Ecto neural progenitor cell (in vitro differentiated cells): ENCODE measurements at places on chromosomes 11 and 22.

GRCh38 chr22:38042488-38042790 lies 14.8 kb upstream of the PICK1 start:
- DNase-seq = no peak

GRCh38 chr11:79461144-79461543 lies 20.3 kb upstream of the TENM4 start:
- no peak for DNase-seq

GRCh38 chr11:95575517-95575916 lies 214.1 kb downstream of the FAM76B start:
- DNase-seq = no peak

DNA sequence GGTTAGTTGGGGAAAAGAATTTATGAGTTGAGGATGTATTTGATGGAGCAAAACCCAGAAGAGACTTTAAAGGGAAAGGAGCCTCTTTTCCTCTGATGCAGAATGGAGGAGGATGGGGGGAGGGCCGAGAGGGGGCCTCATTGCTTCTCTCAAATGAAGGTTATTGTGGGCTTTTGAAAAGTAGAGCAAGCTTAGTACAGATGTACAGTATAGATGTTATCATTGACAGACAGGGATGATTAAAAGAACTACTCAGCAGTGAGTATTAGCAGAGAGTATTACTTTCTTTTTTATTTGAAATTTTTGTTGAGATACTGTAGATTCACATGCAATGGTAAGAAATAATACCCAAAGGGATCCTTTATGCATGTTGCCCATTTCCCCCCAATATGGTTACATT lies 98.1 kb downstream of the TEAD1 start:
- DNase-seq = no peak

- DNase-seq = no peak
Observed at GRCh38 chr11:27401280-27401832, 38.3 kb upstream of the CCDC34 start.

DNA sequence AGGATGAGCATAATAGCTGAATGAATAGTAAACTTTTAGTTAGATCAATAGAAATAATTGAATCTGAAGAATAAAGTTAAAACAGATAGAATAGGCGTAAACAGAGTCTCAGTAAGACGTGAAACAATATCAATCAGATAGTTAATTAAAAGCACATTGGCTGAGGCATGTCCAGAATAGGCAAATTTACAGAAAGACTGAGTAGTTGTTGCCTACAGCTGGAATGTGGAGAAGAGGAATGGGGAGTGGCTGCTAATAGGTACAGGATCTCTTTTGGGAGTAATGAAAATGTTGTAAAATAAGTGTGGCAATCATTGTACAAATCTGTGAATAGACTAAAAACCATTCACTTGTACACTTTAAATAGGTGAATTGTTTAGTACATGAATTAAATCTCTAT lies 36.3 kb upstream of the ME3 start:
- no peak for DNase-seq

- DNase-seq = peak; percentile 77
Observed at GRCh38 chr11:119975561-119976152, 162.3 kb downstream of the TRIM29 start.

DNA sequence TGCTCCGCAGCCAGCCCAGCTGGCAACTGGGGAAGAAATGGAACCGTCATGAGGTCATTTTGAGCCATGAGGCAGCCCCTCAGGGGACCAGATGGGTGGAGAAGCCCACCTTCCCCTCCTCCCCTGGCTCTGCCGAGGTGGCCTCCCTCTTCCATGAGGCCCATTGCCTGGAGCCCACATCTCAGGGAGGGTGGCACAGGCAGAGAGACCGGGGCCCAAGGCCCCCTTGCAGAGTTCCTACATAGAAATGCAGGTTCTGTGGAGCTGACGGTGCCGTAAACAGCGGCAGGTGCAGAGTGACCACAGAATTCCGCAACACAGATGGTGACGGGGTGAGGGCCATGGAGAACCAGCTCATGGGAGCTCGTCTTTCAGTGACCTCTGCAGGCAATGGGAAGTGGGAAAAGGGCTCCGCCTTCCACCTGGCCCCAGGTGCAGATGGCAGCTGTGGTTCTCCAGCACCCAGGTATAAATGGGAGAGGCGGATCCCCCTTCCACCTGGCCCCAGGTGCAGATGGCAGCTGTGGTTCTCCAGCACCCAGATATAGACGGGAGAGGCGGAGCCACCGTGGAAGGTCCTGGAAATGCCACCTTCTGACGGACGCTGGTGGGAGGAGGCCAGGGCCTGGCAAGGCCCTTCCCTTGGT lies 765.4 kb downstream of the BRD1 start:
- no peak for DNase-seq

DNA sequence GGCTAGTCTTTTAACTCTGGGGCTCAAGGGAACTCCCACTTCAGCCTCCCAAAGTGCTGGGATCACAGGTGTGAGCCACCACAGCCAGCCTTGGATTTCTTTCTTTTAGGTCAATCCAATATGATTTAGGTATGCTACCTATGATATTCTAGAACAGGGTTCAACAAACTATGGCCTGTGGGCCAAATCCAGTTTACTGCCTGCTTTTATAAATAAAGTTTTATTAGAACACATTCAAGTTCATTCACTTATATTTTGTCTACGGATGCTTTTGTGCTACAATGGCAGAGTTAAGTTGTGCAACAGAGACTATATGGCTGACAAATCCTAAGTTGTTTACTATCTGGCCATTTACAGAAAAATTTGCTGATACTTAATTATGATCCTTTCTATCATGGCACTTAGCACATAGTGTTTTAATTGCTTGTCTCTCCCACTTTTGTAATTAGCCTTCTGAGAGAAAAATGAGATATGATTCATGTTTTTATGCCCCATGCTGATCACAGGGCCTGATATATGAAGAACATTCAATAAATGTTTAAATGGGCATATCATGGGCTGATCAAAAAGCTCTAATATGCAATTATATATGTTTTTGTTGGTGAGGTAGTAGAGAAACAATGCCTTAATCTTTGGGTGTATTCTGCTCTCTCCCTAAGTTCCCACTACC lies 109.6 kb downstream of the STIM1 start:
- no peak for DNase-seq

DNA sequence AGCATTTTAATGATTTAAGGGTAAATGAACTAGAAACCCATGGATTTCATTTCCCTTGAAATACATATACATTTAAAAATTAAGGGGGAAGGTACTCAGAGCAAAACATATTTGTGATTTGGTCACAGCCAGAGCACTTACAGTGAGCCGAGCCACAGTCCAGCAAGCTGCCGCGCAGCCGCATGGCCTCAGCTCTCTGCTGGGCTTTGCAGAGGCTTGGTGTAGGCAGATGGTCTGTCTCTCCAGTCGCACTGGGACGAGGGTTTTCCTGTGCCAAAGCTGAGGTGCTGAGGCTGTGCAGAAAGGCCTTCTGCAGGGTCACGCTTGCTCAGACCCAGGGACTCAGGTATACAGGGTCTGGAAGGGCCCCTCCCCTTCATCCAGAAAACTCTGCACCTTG lies 367.3 kb downstream of the OPCML start:
- no peak for DNase-seq

- peak; percentile 85 for DNase-seq
Observed at GRCh38 chr11:6319704-6320410, 444 bp downstream of the CAVIN3 start.

DNA sequence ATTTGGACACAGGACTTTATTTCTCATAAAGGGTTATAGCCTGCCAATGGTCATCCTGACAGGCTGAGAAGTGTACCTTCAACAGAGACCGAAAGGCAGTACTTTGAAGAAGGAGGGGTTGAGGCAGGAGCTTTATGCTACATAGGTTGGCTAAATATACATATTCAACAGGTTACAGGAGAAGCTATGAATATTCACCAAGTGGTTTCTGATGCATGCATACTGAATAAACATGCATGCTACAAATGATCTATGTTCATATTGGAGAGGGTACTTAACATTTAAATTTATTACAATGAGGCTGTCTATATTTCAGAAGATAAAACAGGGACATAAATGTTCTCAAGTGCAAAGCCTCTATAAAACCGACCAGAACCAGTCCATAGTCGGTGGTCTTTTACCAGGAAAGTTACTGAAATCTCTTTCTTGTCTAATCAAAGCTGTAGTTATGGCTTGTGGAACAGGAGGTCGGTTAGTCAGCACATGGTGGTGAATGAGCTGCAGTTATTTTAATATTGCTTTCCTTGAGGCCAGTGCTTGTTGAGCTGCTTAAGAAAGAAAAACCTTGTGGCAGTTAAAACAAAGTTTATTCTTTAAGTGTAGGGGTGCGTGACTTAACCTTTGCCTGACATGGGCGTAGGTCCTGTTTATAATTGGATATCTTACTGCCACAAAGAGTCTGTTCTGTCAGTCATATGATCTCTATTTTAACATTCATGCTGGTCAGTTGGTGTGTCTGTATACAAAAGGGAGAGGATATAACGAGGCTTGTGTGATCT lies 19.5 kb downstream of the CNTF start:
- DNase-seq = no peak

DNA sequence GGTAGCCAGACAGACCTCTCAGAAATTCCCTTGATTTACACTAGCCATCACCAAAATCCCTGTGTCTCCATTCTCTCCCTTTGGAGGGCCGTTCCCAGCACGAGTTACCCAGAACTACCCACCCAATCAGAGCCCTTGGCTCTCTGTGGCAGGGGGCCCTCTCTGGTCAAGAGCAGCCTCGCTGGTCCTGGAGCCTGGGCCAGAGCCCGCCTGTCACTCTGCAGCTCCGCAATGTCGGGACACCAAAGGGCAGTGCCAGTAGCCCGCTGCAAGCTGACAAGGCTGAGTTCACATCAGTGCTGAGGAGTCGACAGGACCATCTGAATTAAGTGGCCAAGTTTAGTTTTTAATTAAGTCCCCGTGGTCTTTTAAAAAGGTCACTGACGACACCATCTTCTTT lies 241.6 kb downstream of the ST3GAL4 start:
- DNase-seq = no peak

- DNase-seq = no peak
Observed at GRCh38 chr11:73237471-73238290, 19.6 kb downstream of the P2RY2 start.

DNA sequence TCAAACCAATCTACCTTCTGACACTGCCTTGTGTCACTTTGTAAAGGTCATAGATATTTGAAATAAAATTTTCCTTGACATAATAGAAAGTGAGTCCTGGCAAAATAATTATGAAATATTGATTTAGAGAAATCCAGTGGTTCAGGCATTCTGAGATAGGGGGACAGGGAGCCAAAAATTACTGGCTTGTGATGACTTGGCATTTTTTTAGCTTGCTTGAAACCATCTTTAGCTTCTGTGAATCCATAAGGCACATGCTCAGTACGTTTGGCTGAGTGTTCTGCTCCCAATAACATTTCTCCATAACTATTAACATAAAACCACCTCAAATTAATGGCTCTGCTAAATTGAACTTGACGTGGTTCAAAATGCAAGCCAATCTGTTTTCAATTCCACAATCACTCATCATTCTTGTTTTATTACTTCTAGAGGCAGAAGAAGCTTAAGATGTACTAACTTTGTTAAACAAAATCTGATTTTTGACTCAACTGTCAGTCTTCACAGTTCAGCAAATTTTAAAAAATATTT lies 209.0 kb downstream of the LRRC4C start:
- no peak for DNase-seq

DNA sequence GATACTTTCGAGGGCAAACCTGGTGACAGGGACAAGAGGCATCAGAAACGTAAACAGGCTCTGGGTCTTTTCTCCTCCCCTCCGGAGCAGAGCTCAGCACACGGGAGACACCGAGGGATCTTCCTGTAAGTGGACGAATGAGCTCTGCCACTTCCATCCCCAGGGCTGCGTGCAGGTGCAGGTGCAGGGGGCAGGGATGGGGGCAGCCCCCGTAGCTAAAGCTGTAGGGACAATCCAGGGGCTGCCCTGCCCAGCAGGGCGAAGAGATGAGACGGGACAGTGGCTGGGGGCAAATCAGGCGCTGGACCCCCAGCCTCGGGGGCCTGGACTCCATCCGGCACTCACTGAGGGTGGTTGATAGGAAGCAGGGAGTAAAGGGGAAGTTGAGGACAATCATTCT lies 505.4 kb downstream of the BRD1 start:
- no peak for DNase-seq

DNA sequence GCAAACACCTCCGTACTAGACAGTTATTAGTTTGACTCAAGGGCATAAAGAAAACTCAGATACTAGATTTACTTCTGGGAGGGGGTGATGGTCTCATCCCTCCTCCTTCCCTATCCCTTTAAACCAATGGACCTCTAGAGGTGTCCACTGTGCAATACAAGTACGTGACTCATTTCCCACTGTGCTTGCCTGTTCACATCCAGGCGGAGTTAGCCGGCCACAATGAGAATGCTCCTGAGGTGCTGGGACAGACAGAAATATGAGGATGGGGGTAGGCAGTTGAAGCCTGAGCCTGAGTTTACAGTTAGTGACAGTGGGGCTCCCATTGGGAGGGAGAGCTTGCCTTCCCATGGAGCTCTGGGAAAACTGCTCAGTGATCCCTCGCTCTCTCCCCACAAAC lies 8.4 kb upstream of the PMM1 start:
- no peak for DNase-seq
